ENCODE measurements at places on chromosomes 13 and 19.

- DNase-seq, result no peak
These were observed 225.1 kb downstream of the TM9SF2 start for GRCh38 chr13:99726282-99726894.

DNA sequence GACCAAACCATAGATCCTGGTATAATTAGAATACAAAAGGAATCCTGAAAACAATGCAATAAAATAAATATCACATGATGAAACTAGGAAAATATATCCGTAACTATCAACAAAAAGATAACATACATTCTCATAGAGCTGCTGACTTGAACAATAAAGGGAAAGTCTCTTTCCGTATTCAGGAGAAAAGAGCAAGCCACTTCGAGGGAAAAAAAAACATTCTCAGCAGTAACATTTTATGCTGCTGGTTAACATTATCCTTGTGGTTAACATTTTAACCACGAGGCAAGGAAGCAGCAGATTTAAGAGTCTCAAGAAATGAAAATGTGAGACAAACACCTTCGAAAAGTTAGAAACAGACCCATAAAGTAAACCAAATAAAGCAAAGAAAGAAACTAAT lies 25.8 kb downstream of the NALCN start:
- no peak for DNase-seq

DNA sequence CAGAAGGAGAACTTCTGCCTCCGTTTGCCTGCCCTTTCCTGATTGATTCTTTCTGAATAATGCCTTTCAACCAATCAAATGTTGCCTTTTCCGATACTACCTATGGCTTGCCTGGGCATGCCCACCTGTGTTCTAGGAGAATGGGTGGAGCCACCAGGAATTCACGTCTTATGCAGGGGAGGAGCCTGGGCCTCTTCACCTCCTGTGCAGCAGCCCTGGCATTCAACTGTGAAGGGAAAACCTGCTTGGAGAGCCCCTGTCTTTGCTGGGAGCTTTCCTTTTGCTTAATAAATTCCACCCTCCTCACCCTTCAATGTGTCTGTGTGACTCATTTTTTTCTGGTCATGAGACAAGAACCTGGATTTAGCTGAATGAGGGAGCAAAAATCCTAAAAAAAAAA lies 730.7 kb downstream of the UQCRFS1 start:
- no peak for DNase-seq

DNA sequence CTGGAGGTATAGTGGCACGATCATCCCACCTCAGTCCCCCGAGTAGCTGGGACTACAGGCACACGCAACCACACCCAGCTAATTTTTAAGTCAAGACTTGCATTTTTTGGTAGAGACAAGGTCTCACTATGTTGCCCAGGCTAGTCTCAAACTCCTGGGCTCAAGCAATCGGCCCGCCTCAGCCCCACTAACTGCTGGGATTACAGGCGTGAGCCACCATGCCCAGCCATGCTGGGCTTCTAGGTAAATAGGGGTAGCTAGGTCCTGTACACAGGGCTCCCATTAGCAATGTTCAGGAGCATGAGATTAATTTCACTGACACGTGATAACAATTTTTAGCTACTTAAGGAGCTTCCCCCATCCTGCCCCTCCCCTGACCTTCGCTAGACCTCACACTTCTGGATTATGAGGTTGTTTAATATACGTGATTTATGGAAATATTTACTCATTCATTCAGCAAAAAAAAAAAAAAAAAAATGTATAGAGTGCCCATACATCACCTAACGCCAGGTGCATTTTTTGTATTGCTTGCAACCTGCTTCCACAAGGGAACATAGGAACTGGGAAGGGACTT lies 19.2 kb downstream of the TMEM272 start:
- no peak for DNase-seq

- no peak for DNase-seq
These were observed 13.0 kb downstream of the NTN5 start for GRCh38 chr19:48659768-48660167.

GRCh38 chr13:28100150-28101121 lies at the start of gene FLT3:
TSS of gene FLT3 (minus strand) at chr13:28100576. CDS start at chr13:28100510, 66 bp downstream.
- DNase-seq, result peak; percentile 32

GRCh38 chr13:62302341-62302740 lies 886.7 kb upstream of the PCDH20 start:
- DNase-seq, result no peak

GRCh38 chr13:90552702-90553101 lies 794.8 kb upstream of the MIR17HG start:
- DNase-seq, result no peak

- DNase-seq, result no peak
These were observed 112.5 kb downstream of the SACS start for GRCh38 chr13:23320926-23321534.

DNA sequence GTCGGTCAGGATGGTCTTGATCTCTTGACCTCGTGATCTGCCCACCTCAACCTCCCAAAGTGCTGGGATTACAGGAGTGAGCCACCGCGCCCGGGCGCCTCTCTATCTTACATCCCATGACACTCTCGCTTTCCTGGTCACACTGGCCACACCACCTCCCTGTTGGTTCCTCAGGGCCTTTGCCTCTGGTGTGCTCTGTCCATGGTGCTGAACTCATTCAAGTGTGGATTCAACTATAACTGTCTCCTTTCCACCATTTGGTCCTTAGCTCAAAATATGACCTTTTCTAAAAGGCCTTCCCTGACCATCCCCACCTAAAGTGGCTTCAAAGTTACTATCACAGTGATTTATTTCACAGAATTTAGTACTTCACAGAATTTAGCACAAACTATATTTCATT lies 3.7 kb upstream of the SMIM17 start:
- DNase-seq, result no peak

DNA sequence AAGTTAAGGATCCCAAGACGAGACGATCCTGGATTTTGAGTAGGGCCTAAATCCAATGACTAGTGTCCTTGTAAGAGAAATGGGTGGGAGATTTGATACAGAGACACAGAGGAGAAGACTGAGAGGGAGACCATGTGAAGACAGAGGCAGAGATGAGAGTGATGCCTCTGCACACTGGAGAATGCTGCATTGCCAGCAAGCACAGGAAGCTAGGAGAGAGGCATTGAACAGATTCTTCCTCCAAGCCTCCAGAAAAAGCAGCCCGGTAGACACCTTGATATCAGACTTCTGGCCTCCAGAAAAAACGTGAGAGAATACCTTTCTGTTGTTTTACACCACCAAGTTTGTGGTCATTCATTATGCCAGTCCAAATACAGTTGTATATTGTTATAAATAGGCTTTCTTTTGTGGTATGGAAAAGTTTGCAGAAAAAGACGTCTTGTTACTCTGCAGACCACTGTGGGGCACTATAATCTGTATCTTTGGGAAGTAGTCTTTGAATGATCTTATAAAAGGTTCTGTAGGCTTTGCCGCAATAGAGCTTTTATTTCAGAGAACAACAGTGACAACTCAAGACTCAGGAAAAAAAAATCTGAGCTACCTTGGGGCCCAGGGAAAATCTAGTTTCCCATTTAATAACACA lies 17.9 kb upstream of the RFC3 start:
- DNase-seq, result no peak

GRCh38 chr13:60230593-60230992 lies 66.9 kb upstream of the DIAPH3 start:
- no peak for DNase-seq

DNA sequence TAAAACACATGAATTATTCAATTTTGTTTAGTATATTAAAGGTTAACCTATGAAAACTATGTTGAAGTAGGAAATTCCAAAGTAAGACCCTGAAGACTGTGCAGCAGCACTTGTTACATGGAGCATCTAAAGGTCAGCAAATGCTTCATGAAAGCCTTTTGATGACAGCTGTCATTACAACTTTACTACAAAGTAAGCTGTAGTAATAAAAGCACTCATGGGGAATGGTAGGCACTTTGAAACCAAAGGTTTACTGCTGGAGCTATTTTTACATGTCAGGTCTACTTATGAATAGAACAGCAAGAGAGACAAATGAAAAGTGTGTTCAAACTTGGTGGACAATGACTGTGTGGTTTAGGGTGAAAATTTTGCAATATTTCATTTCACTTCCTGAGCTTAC lies 672.5 kb upstream of the PCDH20 start:
- no peak for DNase-seq

DNA sequence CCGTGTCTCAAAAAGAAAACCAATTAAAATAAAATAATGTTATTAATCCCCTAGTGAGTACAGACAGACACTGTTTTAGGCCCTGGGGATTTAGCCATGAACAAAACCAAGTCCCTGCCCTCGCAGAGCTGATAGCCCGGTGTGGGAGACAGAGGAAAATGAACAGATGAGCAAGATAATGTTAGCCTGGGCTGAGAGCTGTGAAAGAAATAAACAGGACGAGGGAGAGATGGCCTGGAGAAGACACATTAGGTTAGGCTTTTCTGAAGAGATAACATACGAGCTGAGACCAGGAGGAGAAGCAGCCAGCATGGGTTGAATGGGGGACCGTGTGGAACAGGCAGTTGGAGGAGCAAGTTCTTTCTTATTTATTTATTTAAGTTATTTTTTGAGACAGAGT lies 9.0 kb downstream of the RELB start:
- DNase-seq, result no peak

DNA sequence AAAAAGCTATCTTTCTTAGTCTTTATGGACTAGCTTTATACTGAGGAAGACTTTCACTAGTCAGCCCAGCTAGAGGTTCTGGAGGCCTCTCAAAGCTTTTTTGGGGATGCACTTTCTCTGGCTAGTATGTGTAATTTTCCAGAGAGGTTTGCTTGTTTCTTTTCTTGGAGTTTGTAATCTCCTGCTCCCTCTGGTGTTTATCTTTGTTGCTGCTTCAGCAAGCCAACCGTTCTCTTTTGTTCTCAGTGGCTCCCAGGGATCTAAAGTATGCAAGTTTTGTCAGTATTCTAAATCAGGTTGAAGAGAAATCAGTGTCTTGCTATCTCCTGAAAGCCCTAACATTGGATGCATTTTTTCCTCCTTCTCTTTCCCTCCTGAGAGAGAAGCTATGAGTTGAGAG lies 121.1 kb upstream of the MYO16 start:
- DNase-seq, result no peak

Data from T-helper 1 cell (primary cell).